ENCODE measurements at places on chromosomes 1 and 21.

- no peak for DNase-seq
Observed at GRCh38 chr1:103025858-103026409, 82.4 kb downstream of the COL11A1 start.

GRCh38 chr1:167173516-167174184 lies 47.0 kb upstream of the POU2F1 start:
- DNase-seq, result no peak

GRCh38 chr1:9850442-9851162 lies 26.8 kb upstream of the CLSTN1 start:
- DNase-seq, result no peak

DNA sequence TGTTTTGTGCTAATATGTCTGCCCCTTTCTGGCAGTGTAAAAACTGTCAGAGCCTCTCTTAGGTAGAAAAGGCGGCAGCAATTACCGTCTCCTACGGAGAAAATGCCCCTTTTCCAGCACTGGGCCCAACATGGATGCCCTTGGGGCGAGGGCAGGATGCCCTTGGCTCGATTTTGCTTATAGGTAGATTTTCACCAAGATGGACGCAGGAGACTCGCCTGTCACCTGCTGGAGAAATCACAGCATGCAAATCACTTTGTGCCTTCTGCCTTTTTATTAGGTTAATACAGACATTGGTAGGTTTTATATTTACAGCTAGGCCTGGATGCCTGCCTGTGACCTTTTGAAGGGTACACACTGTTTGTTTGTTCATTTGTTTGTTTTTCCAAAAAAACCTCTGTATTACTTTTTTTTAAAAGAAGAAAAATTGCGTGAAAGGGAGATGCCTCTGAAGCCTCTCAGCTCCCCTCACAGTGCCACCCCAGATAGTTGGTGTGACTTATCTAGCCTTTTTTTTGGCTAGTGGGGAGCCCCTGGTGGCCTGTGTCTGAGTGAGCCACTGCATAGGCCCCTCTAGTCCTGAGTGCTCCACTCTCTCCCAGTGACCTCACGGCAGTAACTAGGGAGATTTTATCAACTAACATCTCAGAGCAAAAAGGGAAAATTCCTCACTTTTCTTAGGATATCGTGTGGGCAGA lies 2.5 kb downstream of the ATP1B1 start:
- no peak for DNase-seq

DNA sequence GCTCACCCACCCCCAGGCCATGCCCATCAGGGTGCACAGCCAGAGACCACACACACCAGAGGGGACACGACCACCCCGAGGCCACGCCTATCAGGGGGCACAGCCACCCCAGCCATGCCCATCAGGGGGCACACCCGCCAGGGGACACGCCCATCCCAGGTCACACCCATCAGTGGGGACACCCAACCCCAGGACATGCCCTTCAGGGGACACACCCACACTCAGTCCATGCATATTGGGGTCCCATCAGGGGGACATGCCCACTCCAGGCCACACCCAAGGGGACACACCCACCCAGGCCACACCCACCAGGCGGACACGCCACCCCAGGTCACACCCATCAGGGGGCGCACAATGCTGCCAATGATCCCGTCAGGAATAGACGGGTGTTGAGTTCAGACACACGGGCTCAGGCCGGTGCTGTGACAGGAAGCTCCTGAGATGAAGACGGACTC lies 20.7 kb downstream of the MCM3AP start:
- no peak for DNase-seq

DNA sequence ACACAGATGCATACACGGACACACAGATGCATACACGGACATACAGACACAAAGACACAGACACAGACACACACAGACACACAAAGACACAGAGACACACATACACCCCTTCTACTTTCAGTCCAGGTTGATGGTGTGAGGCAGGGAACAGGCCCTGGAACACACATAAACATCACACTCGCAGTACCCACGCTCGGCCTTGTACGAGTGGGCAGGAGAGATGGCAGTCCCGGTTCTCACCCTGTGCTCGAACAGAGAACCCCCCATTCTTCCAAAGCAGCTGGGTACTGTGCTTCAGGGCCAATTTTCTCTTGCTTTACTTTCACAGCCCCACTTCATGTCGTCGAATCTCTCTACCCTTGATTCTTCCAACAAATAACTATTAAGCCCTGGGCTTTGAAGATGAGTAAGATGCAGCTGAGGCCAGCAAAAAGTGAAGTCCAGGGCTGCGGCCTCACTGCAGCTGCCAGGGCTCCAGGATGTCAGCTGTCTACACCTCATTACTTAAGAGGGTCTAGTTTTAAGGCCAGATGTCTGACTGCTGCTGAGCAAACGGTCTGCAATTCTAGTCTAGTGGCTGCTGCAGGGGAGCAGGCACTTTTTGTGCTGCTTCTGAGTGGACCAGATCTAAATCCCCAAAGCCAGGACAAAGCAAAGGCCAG lies 90.1 kb downstream of the PGBD5 start:
- DNase-seq, result no peak

GRCh38 chr1:223525957-223526356 lies 132.7 kb downstream of the CCDC185 start:
- DNase-seq, result no peak

DNA sequence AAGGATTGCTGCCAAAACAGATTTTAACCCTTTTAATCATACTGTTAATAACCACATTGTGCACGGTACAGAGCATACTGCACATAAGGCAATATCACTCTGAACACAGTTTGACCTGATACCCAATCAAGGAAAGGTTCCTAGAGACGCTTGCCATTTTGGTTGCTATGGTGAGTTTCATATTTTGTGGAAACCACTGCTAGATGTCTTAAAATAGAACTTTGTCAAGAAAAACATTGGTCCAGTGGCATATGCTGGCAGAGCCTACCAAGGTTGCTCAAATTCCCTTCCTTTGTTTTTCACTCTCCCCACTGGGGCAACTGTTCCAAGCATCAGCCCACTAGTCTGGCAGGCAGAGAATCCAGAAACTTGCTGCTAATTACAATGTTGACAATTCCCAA lies 114.8 kb upstream of the DPYD start:
- DNase-seq, result no peak

GRCh38 chr1:67803380-67804279 lies 29.6 kb downstream of the GNG12 start:
- DNase-seq, result no peak

DNA sequence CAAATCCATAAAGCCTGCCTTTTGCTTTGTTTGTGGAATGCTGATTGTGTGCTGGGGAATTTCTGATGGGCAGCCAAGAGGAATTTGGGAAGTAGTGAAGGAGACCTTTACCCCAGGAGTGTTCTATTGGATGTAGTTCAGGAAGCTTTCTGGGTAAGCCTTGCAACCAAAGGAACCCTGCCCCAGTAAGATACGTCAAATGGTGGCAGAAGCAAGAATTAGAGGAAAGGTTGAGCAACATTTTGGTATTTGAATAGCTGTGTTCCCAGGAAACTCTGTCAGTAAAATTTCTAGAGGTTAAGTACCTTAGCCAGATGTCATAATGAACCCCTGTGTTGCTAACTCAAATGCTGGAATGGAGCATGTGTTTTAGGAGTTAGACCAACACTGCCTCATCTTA lies 6.4 kb downstream of the MGST3 start:
- no peak for DNase-seq

DNA sequence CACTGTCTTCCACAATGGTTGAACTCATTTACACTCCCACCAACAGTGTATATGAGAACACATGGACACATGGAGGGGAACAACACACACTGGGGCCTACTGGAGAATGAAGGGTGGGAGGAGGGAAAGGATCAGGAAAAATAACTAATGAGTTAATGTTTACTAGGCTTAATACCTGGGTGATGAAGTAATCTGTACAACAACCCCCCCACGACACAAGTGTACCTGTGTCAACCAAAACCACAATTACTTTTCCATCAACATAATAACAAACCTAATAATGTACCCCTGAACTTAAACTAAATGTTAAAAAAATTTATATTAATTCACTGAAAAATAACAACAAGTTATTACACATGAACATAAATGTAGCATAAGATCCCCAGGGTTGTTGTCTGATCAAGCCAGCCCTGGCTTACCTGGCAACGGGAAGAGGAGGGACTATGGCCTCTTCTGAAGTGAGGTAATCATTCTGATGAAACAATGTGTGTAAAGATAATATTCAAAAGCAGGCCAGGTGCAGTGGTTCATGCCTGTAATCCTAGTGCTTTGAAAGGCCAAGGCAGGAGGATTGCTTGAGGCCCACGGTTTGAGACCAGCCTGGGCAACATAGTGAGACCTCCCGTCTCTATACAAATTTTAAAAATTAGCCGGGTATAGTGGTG lies 40.8 kb upstream of the HEATR1 start:
- no peak for DNase-seq

DNA sequence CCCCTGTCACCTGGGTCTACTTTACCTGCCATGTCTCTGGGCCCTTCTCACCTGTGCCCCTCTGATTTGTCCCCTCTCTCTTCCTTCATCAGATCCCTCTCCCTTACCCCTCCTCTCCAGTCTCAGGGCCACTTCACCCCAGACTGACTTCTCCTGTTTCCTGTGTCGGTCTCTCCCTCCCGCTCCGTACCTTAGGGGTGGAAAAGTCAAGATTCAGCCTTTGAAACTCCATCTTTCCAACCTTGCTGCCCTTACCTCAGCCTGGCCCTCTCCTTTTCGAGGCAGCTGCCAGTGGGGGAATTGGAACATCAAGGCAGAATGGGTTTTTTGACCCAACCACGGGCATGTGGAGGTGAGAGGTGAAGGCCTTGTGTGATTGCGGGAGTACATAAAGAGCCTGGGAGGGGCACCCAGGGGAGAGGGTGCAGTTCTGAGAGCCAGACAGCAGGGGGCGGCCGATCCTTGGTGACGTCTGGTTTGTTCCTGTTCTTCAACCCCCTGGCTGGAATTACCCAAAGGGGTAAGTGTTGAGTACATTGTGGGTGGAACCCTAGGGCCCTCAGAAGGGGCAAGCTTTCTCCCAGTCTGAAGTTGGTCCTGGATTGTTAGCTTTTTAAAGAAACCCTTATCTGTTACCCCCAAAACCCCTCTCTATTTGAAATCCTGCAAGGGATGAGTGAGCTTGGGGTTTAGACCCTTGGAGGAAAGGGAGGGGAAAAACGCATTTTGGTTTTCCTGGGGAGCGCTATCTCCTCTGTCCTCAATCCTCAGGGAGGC lies 12.3 kb upstream of the DMBX1 start:
- peak; percentile 62 for DNase-seq

DNA sequence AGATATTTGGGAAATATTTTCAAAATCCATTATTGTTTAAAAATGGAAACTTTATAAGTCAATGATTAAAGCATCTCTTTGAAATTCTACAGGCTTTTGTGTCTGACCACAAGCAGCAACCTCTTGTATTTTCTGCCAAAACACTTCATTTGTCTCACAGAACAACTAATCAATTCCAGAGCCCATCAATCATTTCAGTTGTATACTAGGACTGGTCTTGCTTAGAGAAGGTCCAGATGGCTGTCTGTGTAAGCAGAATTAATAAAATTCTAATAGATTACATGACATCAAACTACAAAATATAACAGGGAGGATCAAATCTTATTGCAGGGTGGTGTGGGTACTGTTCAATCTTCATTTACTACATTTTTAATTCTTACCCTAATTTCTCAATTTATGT lies 76.4 kb downstream of the ACBD6 start:
- no peak for DNase-seq

GRCh38 chr1:5373281-5373680 lies 618.9 kb downstream of the NPHP4 start:
- no peak for DNase-seq

DNA sequence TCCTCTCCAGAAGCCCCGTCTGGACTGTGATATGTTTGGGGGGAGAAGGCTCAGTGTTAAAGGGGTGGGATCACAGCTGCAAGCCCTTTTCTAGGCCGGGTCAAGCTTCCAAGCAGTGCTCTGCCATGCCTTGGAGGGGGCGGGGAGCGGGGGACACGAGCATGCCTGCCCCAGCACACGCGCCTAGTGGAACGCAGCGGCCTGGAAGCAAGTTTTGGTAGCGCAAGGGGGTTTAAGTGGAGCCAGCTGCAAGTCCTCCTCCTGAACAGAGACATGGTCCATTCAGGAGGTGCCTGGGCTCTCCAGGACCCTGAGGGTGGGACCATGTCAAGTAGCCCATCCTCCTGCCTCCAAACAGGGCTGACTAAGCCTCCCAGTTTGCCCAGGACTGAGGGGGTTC lies 112.2 kb downstream of the CASZ1 start:
- DNase-seq, result no peak

- no peak for DNase-seq
Observed at GRCh38 chr1:114164840-114165543, 11.3 kb upstream of the SYT6 start.

GRCh38 chr1:91700771-91701471 lies 185.0 kb downstream of the TGFBR3 start:
- DNase-seq, result no peak

- no peak for DNase-seq
Observed at GRCh38 chr1:225596736-225597135, 56.2 kb downstream of the ENAH start.

DNA sequence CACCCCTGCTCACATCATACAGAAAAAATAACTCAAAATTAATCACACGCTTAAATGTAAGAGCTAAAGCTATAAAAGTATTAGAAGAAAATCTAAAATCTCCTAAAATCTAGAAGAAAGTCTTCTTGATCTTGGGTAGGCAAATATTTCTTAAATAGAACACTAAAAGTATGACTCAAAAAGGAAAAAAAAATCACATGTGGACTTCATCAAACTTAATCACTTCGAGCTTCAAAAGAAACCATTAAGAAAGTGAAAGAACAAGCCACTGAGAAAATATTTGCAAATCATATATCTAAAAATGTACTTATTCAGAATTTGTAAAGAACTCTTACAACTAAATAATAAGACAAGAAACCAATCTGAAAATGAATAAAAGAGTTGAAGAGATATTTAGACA lies 32.7 kb downstream of the LRRC52 start:
- DNase-seq, result no peak

GRCh38 chr1:16677552-16678431 lies 11.0 kb upstream of the RNU1-3 start:
- peak; percentile 42 for DNase-seq

DNA sequence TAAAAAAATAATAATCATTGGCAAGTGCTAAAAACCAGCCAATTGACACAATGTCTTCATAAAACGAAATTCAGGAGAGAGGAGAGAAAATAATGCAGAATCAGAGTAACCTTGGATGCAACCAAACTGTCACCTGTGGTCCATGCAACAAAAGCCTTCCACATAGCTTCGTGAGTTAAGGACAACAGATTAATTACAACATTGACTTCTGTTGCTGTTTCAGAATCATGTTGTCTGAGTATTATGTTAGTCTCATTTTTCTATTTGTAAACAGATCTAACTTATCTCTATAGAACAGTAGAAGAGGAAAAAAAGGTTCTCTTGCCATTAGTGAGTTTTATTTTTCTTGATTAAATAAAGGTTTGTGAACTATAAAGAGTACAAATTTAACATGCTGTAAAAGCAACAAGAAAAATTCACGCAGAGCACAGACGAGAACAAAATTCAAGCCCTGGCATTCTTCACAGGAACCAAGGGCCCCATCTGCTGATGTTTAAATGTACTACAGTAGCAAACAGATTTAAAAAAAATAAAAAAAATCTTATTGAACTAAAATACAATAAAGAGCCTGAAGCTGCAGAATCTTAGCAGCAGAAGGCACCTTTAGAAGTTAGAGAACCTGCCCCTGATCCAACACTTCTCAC lies 381.1 kb upstream of the PKN2 start:
- no peak for DNase-seq
